ENCODE measurements at places on chromosomes 16 and 17.

GRCh38 chr16:49494474-49494873, 120.9 kb downstream of the C16orf78 start:
- DNase-seq = no peak

DNA sequence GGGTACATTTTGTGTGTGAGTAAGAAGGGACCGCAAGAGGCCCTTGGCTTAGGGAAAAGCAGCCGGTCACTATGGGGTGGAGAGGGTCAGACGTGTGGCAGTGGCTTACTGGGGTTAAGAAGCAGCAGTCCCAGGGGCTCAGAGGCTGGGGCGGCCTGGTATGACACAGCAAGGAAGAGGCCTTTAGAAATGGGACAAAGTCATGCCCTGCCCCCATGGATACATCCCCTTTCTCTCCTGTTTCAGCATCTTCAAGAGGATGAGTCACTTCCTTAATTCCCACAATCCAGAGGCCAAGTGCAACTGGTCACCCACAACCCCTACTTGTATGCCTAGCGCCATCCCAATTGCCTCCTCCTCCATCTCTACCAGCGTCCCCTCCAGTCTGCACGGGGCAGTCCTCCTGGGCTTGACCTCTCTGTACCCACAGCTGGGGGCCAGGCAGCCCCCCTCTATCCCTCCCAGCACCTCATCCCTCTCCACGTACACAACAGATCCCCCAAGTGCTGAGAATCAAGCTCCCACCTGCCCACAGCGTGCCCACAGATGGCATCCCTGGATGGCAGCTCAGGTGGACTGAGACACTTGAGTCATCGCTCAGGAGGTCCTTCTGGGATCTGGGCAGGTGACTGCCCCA, 6.9 kb upstream of the EFTUD2 start:
- peak; percentile 80 for DNase-seq

DNA sequence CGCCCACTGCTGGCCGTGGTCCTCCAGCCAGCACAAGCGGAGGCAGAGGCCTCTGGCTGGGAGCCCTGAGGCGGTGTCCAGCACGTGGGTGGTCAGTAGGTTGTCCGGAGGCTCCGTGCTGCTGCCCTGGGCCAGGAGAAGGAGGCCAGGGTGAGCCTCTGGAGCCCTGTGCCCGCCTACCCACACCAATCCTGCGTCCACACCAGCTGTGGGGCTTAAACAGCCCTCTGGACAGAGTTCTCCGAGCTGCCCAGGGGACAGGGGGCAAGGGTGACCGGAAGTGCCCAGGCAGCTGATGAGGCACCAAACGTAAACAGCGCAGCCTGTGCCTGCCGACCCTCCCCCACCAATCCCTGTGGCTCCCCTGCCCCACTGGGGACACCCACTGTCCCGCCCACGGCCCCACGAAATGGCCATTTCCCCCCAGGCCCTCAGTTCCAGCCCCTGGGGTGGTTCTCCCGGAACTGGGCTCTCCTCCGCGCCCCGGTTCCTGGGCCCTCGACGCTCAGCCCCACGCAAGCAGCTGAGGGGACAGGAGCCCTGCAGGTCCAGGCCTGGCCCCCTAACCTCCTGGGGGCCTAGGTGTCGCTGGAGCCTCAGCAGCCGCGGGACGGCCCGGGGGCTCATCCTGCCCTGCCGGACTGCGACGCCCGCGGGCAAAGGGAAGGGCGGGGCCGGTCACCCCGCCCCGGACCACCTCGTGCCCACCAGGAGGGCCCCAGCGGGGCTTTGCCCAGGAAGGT, 27.9 kb upstream of the DBNDD1 start:
- peak; percentile 75 for DNase-seq

- DNase-seq = peak; percentile 26
Observed at GRCh38 chr16:12440228-12440530, 363.5 kb downstream of the CPPED1 start.

DNA sequence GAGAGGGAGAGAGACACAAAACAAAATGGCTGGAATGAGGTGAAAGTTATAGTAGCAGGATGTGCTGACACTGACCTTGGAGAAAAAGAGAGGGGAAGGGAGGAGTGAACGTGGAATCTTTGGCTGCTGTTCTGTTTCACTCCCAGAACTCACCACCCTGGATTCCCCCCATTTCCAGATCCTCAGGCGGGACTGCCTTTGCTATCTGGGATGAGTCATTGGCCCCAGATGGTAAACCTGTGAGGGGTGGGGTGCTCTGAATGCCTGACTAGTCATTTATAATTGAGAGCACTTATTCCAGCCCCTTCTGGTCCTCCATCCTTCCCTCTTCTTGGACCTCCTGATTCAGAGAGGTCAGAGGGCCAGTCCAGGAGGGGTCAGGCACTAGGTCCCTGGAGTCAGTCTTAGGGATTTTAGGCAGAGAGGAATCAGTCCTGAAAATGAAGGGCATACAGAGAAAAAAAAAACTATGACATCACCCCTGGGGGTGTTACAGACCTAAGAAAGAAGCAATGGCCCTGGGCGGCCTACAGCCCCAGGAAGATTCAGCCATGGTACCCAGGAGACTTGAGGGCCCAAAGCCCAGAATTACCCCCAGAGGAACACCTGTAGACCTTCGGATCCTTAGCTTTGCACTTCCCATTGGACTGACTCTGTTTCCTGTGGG, 2.2 kb upstream of the ZG16 start:
- no peak for DNase-seq

DNA sequence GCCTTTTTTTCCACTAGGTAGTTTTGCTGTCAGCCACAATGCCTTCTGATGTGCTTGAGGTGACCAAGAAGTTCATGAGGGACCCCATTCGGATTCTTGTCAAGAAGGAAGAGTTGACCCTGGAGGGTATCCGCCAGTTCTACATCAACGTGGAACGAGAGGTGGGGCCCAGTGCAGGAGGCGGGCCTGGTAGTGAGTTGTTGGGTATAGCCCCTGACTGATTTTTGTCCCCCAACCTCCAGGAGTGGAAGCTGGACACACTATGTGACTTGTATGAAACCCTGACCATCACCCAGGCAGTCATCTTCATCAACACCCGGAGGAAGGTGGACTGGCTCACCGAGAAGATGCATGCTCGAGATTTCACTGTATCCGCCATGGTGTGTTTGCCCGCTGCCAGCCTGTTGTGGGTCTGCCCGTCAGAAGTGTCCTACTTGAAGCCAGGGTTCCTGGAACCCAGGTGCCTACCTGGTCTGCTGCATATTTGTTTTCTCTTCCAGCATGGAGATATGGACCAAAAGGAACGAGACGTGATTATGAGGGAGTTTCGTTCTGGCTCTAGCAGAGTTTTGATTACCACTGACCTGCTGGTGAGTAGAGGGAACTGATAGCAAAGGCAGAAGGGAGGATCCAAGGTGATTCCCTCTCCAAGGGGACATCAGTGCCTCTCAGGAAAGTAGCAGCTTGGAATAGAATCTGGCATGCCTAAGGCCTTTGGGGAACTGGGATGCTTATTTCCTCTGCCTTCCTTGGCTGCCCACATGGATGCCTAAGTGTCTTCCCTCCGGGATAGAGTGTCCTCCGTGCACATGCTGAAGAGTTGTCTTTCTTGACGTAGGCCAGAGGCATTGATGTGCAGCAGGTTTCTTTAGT, 1.9 kb upstream of the CD68 start:
- DNase-seq = no peak

DNA sequence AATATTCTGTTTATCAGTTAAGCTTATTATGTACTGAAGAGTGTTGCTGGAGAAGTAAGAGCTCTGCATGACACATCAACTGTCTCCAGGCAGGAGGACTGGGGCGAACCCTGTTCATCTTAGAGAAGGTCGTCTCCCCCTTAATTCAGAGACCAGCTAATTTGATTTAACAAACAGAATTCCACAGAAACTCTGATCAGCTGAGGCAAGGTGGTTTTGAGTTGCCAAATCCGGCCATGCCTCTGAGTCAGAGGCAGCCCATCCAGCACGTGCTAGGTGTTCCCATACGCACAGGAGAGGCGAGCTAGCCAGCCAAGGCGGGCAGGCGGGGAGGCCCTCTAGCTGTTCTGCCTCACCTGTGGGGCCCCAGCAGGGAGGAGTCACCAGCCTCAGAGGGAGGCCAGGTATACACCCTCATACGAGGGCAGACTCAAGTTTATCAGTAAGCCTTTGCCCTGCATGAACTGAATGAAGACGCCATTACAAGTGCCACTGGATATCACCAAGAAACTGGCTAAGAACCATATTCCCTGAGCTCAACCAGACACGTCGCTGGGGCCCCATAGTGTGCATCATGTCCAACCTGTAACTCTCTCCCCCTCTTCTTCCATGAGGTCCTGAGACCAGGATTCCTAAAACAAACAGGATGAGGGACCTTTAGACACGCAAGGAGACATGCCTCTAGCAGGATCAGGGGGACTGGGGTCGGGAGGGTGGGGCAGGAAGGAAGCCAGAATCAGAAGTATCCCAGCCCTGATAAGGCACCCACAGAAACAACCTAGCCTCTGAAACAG, 25.7 kb downstream of the STAT5A start:
- no peak for DNase-seq

DNA sequence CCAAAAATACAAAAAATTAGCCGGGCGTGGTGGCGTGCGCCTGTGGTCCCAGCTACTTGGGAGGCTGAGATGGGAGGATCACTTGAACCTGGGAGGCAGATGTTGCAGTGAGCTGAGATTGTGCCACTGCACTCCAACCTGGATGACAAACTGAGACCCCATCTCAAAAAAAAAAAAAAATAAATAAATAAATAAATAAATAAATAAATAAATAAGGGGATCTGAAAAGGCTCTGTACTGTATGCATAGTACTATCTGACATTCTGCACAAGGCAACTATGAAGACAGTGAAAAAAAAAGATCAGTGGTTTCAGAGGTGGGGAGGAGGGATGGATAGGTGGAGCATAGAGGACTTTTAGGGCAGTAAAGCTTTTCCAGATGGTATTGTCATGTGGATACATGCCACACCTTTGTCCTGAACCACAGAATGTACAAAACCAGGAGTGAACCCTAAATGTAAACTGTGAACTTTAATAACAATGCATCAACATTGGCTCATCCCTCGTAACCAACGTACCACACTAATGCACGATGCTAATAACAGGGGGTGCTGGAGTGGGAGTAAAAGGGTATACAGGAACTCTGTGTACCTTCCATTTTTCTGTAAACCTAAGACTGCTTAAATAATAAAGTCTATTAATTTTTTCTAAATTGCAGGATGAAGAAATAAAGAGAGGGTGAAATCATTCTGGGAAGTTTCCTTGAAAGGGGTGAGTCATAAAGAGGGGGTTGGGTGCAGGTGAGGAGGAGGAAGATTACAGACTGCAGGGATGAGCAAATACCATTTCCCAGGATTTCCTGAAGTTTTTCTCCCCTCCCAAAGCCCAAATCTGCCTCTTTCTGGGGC, 155.8 kb upstream of the SDK2 start:
- DNase-seq = no peak

GRCh38 chr16:74991593-74992403, 6.9 kb upstream of the WDR59 start:
- DNase-seq = no peak

DNA sequence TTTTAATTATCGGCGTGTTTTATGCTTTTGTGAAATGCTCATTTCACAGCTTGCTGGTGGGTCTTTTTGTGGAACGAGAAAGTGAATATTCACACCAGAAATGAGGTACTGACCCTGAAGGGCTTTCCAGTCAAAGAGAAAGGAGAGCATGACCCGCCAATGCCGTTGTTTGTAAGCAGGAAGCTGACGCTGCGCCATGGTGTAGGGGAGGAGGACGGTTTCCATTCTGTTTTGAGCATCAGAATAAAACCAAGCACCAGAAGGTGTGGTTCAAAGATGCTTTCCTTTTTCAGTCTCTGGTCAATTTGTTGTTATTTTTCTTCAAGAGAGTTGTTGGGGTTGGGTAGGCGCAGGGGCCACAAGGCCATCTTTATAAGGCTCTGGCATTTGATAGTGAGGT, 669.3 kb downstream of the WWOX start:
- DNase-seq = no peak

- peak; percentile 48 for DNase-seq
Observed at GRCh38 chr16:75559564-75560372, 3.7 kb upstream of the TMEM231 start.

- peak; percentile 74 for DNase-seq
Observed at GRCh38 chr16:3654249-3654991, at the start of gene DNASE1. Gene DNASE1, plus strand, starts transcription at chr16:3654691. Its CDS starts 683 bp downstream, at chr16:3655374.

- peak; percentile 53 for DNase-seq
Observed at GRCh38 chr17:72591289-72592241, 470.7 kb downstream of the SOX9 start.

DNA sequence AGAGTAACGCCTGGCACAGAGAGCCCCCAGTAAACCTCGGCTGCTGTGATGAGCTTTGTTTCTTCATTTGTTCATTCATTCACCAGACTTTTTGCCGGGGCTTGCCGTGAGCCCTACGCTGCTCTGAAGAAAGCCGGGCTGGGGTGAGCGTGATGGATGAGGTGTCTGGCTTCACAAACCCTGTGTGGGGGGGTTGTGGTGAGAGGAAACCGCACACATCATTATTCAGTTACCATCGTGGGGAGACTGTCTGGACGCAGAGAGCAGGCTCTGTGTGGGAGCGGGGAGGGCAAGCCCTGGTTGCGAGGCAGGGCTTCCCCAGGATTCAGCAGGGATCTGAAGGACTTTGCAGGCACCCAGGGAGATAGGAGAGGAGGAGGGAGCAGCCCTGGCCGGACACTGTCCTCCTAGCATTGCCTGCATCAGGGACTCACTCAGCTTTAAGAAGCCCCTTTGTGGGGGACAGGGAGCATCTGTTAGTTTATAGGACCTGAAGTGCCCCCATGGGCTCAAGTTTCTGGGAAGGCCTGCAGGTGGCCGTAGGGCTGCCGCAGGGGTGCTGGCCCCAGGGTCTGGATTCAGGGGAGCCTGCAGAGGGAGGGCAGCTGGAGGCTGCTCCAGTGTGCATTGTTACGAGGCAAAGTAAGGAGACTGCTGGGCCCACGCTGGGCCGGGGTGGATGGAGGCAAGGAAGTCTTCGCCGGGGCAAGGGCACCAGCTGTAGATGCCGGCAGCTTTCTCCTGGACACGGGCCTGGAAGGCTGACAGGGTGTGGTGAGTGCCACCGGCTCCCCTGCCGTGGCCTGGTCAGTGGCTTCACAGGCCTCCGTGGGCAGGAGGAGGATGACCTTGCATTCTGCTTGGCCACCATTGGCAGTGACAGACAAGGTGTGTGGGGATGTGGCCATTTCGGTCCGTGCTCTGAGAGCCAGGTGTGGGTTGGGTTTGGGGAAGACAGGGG, 334.5 kb downstream of the SEC14L1 start:
- peak; percentile 78 for DNase-seq

- no peak for DNase-seq
Observed at GRCh38 chr17:66250686-66251085, 21.5 kb upstream of the APOH start.

GRCh38 chr16:72508191-72508590, 336.2 kb upstream of the PMFBP1 start:
- no peak for DNase-seq

DNA sequence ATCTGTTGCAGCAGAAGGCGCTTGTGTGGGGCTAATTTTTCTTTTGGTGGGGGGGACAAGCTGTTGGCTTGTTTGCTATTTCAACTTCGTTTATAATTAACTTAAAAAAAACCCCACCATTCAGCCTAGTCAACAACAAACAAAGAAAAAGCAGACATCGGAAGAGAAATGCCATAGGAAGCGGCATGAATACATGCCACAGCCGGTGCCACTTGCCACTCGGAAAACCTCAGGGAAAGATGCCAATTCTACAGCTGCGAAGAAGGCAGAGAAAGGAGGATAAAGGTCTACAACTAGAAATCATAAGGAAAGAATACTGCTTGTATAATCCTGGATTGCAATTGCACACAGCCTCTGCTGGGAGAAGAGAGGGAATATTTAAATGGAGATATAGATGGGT, 254.4 kb upstream of the PMFBP1 start:
- no peak for DNase-seq

- no peak for DNase-seq
Observed at GRCh38 chr16:57916735-57917438, 54.0 kb downstream of the CNGB1 start.

- no peak for DNase-seq
Observed at GRCh38 chr17:50184611-50185398, 16.6 kb downstream of the COL1A1 start.

GRCh38 chr16:57562066-57562465, 19.6 kb downstream of the ADGRG5 start:
- no peak for DNase-seq

Data from AG08396 (cell line).